ENCODE measurements at places on chromosomes 5 and 9.

- no peak for DNase-seq
Observed at GRCh38 chr9:120941046-120941770, 14.6 kb upstream of the TRAF1 start.

- DNase-seq: no peak
Observed at GRCh38 chr9:80649496-80649895, 1039.9 kb downstream of the TLE1 start.

- no peak for DNase-seq
Observed at GRCh38 chr5:111656580-111656979, 100.4 kb downstream of the NREP start.

DNA sequence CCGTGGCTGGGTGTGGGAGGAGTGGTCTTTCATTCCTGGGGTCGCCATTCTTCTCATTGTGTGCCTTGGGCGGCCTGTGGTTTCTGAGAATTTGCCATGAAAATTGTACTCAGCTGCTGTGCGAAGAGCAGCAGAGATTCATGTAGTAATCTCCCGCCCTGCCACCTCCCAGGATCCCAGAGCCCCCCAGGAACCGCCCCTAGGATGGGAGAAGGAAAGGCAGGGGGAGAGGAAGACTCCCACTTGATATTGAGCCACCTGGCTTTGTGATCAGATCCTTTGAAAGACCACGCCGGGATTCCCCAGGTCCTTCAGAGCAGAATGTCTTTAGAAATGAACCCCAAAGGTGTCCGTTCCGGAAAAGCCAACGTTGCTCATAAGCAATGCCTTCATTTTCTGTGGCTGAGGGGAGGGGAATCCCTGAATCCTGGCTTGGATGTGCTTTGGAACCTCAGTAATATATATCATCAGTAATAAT is 27.6 kb downstream of the NEURL1B start:
- DNase-seq: no peak

GRCh38 chr5:39730699-39731098 is 305.9 kb upstream of the DAB2 start:
- no peak for DNase-seq

DNA sequence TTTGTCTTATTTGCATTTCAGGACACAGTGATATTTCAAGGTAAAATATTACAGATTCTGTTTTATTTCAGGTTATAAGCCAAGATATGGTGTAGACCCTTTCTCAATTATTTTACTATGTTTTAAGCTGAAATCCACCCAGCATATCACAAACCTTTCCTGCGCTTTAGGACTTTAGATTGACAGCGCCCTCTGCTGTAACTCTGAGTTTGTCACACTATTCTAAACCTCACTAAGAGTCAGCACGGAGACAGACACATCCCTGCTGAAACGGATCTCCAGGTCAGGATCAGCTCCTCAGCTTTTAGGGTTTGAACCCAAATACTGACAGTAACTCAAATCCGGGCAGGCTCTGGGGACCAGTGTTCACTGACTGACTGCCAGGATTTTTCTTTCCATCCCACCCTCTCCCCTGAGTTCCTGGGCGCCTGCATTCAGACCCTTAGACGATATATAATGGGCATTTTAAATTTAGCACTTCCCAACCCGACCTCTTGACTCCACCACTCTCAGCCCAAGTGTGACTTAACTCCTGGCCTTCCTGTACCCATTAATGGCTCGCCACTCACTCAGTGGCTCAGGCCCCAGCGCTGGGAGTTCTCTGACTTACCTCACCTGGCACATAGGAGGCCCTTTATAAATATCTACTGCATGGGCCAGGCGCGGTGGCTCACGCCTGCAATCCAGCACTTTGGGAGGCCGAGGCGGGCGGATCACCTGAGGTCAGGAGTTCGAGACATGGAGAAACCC is 33.5 kb downstream of the TLX3 start:
- DNase-seq: no peak

DNA sequence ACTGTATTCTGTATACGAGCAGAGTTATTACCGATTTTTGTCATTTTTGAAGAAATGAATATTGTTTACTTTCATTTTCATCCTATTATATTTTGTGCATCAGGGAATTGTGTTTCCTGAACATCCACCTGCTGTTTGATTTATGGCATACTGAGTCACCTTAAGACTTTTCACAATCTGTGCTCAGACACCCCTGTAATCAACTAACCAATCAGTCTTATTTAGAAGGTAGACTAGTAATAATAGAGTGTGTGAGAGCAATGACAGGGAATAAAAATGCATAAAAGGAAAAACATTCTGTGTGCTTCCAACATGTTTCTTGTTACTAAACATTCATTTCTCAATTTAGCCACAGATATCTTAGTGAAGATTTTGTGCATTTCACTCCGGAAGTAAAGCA is 1413.6 kb upstream of the ACO1 start:
- DNase-seq: no peak

- no peak for DNase-seq
Observed at GRCh38 chr5:143771602-143772001, 40.4 kb upstream of the HMHB1 start.

DNA sequence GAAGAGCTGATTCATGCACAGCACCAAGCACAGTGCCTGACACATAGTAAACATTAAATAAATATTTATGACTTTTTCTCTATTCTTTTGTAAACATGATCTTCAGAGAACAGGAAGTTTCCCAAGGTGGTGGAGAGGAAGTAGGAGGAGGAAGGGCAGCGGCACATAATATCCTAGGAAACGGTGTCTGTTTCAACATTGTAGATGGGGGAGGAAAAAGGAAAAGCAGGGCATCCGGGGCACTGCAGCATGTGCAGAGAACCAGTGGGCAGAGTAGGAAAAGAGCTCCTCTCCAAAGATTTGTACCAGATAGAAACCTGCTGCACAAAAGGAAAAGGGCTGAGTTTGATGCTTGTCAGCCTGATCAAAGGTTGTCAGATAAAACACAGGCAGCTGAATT is 421.7 kb upstream of the ZNF462 start:
- DNase-seq: no peak

Measured in GM04503 (cell line).